Amygdala (tissue), 56 donors: ENCODE measurements at places on chromosomes 5 and 9.

DNA sequence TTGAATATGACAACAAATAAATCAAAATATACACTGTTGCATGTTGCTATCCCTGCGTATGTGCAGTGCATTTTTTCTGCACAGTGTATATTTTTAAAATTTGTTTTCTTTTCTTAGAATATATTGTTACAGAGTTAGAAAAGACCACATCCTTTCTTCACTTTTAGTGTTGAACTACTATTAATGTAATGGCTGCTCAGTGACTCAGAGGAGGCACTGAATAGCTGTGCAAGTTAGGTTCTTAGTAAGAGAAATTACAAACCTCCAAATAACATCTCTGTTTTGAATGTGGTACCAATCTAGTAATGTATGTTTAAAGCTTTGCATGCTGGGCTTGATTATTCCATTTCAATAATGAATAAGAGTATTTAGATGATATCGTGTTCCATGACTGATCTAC, 208.9 kb upstream of the PRR16 start:
- no peak for DNase-seq

- peak; percentile 46 for DNase-seq
Observed at GRCh38 chr9:136093346-136093986, 1.6 kb downstream of the NACC2 start.

DNA sequence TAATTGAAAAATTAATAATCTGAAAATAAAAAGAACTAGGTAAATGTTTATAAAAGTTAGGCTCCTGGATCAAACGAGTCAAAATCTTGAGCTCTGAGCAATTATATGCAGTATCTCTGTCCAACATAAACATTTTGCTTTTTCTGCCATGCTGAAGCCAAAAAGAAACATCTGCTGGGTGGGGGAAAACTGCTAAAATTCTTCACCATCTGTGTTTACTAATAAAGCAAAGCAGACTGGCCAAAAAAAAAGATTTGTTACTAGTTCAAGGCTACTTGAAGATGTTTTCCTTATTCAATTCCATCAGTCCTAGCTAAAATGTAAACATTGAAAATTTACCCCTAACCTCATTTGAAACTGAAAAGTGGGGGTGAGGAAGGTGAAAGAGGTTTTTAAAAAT, 29.7 kb downstream of the GTF3C4 start:
- DNase-seq: no peak

DNA sequence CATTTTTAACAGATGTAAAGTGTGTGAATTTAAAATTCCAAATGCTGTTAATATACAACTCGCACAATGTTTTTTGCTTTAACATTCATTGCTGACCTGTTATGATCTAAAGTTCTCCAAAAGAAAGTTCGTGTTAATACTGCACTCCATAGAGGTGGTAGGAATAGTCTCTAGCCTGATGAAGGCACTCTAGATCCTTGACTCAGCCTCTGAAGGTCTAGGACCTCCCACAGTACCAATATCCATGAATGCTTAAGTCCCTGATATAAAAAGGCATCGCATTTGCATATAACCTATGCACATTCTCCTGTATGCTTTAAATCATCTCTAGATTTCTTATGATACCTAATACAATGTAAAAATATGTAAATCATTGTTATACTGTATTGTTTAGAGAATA, 213.6 kb downstream of the EFNA5 start:
- no peak for DNase-seq

DNA sequence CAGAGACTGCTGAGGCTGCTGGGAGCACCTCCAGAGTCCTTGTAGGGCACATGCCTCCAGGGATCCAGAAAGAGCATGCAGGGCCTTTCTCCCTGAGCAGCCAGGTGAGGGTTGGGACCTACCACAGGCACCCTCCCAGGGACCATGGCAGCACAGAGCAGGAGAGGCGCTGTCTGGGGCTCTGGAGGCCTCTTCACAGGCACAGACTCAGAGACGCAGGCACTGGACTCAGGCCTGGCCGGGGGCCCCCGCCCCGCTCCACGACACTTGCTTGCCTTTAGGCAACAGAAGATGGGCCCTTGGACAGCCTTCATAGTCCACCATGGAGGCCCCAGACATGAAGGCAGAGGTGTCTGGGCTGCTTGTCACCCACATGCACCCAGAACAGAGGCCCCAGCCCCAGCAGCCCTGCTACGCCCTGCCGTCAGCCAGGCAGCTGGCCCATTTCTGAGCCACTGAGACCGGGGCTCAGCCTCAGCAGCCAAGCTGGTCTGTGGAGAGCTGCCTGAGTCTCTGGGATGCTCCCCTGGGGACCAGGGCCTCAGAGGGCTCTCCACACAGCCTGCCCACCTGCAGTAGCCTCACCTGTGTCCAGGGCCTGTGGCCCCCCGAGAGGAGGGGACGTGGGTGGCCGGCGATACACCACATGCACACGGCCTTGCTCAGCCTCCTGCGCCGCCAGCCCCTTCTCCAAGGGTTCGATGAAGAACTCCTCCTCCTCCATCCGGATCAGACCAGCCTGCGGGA, 72.8 kb downstream of the ADAMTS2 start:
- DNase-seq: no peak
